ENCODE measurements at places on chromosomes 13 and 19.
A peak's percentile ranks its signal among the peaks of the same experiment; 100 is the strongest.

GRCh38 chr13:59346999-59347723 lies 816.6 kb downstream of the DIAPH3 start:
- no peak for DNase-seq

- DNase-seq = no peak
These were observed 181.5 kb downstream of the DNAJC3 start for GRCh38 chr13:95858286-95859075.

DNA sequence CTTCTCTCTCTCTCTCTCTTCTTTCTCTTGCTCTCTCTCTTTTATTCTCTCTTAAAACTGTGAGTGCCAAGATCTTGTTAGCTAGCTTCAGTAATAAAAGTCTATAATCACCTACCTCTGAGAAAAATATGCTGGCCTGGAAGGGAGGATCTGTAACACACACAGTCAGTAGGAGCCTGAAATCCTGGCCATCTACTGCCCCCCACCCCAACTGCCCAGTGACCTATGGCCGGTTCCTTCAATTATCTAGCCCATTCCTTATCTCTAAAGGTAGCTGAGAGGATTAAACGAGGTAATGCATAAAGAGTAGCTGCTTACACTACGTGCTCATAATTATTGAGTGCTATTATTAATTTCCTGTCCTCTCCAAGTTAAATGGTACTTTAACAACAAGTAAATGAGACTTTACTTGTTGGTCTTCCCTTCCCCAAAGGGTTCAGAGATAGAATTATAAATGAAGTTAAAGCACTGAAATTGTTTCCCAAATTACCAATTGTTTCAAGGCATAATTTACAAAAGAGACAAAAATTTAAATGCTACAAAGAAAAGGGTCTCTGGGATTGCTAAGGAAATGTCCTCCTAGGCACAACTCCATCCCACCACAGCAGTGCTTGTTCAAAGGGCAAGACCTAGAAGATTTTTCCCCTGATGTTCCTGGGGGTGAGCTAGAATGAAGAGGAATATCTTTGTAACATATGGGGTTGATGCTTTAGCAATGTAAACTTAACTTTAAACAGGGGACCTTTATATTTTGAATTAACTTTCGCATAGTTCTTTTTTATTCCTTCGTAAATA lies 1.8 kb downstream of the LCP1 start:
- DNase-seq = no peak

- DNase-seq = peak; percentile 19
These were observed 833 bp downstream of the GAMT start for GRCh38 chr19:1400281-1401137.

GRCh38 chr13:94014461-94014860 lies 465.0 kb downstream of the DCT start:
- no peak for DNase-seq

DNA sequence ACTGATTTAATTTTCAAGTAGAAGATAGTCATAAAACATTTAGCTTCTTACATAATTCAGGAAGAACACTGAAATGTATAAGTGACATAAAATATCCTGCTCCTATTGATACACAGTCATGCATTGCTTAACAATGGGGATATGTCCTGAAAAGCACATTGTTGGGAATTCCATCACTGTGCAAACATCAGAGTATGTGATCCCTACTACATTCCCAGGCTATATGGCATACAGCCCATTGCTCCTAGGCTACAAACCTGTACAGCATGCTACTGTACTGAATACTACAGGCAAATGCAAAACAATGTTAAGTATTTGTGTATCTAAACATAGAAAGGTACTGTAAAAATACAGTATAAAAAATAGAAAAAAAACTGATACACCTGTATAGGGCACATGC lies 723.9 kb upstream of the ARGLU1 start:
- DNase-seq = no peak

- no peak for DNase-seq
These were observed 150.0 kb downstream of the DPF1 start for GRCh38 chr19:38073841-38074685.

DNA sequence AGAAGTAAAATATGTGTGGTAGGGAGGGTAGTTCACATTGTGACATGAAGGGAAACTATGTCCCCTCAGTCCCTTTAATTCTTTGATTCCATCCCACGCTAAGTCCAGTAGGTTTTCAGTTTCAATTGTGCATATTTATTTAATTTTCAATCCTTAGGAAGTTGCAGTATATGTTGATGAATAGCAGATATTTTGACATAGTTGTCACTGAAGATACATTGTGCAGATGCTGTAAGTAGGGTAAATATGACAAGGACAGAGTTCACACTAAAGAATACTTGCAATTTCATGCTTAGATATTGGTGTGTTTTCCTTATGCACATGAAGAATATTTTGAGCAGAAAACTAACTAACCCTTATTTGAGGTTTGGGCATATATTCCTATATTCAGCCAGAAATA lies 595.4 kb upstream of the MIR17HG start:
- DNase-seq = no peak

DNA sequence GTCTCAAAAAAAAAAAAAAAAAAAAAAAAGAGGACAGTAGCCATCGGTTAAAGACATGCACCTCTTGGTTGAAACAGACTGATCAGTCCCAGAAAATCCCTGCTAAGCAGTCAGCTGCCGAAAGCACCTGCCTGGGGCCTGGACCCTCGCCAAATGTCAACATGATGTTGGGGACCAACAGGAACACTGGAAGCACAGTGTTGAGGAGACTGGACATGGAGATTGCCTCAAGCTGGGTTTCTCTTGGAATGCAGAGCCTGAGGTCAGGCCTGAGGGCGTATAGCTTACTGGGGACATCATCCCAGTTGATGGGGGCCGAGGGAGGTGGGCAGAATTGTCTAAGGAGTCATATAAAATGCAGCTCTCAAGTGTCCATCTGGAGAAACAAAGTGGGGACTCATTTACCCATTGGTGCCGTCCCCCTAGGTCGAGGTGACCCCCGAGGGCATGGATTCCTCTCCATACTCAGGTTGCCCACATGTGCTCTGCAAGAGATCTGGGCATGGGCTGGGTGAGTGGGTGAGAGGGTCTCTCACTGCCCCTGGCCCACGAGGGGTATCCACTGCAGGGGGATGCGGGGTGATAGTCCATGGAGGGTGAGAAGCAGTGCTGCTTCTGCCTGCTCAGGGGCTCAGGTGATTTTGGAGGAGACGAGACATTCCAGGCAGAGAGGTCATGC lies 164.5 kb downstream of the URI1 start:
- DNase-seq = no peak

- DNase-seq = no peak
These were observed 5.2 kb upstream of the ZNF536 start for GRCh38 chr19:30367006-30367405.

DNA sequence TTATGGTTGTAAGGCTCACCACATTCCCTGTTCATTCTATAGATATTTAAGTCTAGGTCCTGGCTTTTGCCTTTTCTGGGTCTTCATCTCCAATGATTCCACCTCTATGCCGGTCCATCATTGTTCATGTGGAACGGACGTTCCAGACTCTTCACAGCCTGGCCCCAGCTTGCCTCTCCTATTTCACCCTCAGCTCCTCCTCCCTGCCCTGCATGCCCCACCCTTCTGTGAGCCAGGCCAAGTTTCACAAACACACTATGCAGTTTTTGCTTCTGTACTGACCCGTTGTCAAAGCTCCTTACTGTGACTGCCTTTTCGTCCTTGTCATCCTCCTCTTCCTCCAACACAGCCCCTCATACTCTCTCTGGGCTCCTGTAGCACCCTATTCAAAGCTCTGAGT lies 31.3 kb downstream of the TEX26 start:
- DNase-seq = no peak

- no peak for DNase-seq
These were observed 31.4 kb downstream of the PPP5C start for GRCh38 chr19:46378268-46378667.

DNA sequence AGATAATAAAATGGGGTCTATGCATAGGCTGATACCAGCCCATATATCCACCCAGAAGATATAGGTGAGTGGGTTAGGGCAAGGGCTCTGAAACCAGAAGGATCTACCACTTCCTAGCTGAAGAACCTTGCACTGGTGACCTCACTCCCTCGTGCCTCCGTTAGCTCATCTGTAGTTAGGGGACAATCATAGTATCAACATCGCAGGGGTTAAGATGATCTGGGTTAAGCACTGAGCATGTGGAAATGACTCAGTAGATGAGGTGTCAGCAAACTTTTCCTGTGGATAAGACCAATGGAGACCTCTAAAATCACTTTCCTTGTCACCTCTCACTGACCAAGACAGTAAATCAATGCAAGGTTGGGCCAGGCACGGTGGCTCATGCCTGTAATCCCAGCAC lies 30.5 kb downstream of the TNFSF14 start:
- peak; percentile 6 for DNase-seq

DNA sequence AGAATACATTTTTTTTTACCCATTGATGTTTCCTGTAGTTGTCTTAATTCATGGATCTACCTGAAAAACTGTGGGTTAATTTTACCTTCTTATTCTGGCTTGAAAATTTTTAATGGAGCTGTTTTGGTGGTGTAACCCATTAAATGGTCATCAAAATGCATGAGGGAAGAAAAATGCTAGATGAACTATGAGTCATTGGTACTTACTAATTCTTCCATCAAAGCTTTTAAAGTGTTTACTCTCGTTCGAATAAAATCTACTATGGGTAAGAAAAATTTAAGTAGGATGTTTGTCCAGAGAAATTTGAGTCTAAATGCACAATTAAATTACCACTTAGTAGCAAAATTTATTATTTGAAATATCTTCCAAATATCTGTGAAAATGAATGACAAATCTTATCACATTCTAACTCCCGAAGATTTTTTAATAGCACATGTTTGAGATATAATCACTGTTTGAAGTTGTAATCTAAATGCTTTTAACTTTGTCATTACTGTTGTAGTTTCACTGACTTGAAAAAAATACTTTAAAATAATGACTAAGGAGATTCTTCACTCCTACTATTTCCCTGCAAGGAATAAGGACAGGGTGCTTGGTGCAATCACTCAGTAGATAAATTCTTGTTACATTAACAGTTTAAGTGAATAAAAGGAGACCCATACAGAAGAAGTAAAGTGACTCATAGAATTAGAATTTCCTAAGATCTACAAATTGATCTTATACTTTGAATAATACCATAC lies 437.7 kb downstream of the IRS2 start:
- no peak for DNase-seq

DNA sequence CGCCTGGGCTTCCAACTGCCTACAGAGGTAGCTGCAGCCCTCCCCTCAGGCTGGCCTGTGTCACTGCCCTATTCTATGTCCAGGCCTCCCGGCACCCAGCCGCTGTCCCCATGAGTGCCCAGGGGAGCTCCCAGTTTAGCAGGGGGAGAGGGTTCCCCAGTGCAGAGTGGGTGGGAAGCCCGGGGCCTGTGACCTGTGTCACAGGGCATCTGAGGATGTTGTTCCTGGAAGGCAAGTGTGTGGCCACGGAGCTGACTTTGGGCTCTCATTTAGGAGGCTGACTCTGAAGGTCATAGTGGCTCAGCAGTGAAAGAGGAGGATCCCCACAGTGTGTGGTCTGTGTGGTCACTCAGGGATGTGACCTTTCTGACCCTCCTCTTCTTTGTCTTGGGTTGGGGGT lies 25.1 kb downstream of the PPP1R37 start:
- no peak for DNase-seq

DNA sequence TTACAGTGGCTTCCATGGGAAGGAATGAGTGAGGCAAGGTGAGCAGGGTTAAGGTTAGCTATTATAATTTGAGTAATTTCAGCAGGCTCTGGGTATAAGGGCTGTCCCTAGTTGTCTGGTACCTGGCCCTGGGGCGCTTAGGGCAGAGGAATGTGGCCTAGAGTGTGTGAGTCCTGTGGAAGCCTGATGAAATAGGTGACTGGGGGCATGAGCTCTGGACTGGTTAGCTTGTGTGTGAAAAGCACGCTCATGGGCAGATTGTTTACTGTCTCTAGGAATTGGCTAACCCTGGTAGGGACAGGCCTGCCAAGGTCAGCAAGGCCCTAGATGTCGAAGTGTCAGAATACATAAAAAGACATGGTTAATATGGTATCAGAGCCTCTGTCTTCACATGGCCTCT lies 42.5 kb downstream of the SPRYD7 start:
- no peak for DNase-seq

DNA sequence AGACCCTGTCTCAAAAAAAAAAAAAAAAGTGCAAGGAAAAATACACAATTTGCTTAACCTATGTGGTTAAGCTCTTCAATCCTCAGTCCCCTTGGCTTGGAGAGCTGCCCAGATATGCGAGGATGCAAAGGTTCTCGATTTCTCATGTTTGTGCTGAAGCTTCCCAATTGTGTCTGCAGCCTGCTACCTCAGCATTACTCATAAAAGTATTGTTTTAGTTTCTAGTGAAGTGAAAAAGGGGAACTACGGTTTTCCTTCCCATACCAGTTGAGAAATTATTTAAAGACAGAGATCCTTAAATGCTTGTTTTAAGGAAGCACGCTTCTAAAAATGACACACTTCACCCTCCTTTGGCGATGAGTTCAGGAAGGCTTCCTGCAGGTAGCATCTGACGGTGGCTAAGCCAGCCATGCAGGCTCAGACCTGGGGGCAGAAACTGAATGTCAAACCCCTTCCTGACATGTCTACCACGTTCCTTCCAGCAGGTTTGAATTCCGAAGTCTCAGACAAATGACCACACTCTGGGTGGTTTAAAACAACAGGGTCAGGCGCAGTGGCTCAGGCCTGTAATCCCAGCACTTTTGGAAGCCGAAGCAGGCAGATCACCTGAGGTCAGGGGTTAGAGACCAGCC lies 47.9 kb downstream of the RUBCNL start:
- no peak for DNase-seq

DNA sequence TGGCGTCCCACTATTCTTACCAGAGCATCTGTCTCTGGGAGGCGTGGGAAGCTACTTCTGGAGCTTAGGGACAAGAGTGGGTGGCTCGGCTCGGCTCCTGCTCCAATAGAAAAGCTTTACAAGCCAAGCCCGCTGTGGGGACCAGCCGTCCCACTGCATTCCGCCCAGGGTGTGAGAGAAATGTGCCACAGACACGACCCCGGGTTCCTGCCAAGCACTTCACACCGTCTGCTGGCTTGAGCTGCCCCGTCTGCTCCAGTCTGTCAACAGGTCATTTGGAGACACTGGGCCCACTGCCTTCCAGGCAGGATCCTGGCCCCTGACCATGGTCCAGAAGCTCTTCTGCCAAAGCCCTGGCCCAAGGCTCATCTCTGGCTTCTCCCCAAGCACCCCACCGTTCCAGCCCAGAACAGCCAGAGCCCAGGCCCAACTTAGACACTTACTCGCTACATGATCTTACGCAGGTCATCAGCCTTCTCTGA lies 6.5 kb upstream of the FKRP start:
- DNase-seq = no peak

GRCh38 chr19:5191091-5191490 lies 149.5 kb downstream of the PTPRS start:
- DNase-seq = no peak

GRCh38 chr13:38753878-38754277 lies 67.0 kb downstream of the FREM2 start:
- DNase-seq = no peak

GRCh38 chr13:98428256-98428966 lies 148.5 kb downstream of the STK24 start:
- no peak for DNase-seq

- DNase-seq = no peak
These were observed 88.2 kb upstream of the GPR183 start for GRCh38 chr13:99395436-99395835.

- no peak for DNase-seq
These were observed 3.8 kb downstream of the ZAR1L start for GRCh38 chr13:32311188-32311897.
